Fibroblast of gingiva (primary cell): ENCODE measurements at places on chromosomes 1 and 21.

DNA sequence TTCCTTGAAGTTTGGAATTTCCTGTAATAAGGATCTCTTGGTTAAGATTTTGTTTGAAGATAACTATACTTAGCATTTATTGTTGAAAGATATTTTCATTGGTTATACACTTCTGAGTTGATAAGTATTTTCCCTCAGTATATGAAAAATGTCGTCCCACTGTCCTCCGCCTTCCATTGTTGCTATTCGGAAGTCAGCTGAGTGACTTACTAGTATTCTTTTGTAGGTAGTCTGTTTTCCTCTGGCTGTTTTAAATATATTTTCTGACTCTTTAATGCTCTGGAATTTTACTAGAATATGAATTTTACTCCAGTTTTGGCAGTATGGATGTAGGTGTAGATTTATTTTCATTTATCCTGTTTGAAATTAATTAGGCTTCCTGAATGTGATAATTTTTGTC lies 498.7 kb upstream of the NFIA start:
- no peak for DNase-seq

DNA sequence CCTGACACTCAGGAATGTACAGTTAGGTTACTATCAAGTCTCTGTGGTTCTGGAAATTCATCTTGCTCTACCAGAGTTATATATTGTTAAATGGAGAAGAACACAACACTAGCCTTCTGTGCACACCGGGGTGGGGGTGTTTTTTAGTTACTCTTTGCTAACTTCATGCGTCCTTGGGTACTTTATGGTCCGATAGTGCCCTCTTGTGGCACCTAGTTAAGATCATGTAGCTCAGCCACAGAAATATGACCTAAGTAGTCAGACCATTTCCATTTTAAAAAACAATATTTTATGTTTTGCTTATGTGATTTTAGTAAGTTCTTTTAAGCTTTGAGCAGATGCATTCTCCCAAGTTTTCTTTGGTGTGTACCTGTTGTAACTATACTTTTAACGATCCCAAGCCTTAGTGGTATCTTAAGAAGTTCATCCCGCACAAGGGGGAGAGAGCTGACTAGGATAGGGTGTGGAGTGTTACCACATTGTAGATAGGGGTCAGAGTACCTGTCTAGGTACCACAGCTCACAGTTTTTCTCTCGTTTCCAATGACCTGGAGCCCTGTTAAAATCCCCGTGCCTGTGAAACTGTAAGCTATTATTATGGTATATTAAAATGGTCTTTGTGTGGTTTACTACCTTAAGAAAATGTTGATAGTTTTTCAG lies 20.6 kb upstream of the SH3D21 start:
- DNase-seq = peak; percentile 83

DNA sequence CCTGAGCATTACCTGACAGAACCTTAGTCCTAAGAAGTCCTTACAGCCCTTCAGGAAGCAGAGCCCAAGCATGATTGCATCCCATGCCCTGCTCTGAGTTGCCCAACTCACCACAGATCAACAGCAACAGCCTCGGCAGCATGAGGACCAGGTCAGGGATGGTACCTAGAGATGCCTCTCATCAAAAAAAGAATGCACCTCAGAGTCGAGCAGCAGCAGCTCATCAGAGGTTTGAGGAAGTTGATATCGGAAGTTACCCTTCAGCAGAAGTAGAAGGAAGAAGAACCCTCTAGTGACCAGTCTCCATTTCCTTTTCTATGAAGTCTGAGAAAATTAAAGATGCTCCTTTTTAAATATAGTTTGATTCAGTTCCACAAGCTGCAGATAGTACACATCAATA lies at the start of gene FCRL1:
TSS of gene FCRL1 (minus strand) at position 225 of the 400 bp plus-strand sequence. CDS start at position 142, 83 bp downstream.
- DNase-seq = no peak

DNA sequence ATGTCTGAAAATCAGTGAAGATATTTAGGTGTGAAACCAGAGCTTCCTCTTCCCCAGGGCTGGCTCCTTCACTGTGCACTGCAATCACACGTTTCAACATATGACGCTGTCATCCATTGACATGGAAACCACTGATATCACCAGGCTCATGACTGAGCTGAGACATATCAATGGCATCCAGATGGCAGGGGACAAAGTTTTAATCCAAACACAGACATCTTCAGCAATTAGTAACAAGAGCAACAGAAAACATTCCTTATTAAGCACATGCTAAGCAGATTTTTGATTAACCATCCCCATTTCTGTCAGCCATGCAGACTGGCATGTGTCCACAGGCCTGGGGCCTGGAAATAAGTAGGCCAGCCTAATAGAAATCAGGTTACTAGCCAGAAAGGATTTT lies 108.0 kb upstream of the ADAR start:
- peak; percentile 27 for DNase-seq

DNA sequence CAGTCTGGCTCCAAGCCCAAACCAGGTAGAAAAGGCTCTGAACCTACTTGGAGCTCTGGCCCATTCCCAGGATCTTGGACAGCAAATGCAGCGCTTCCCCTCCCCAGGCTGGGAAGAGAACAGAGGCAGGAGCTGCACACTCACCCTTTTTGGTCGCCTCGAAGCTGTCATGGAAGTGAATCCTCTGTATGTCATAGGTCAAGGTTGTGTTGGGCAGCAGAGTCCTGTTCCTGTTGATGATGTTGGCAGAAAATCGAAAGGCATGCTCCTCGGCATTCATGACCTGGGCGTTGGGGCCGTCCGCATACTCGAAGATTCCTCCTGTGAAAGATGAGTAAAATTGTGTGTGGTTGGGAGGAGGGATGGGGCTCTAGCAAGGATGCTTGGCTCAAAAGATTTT lies 143.5 kb downstream of the GRIK3 start:
- no peak for DNase-seq

DNA sequence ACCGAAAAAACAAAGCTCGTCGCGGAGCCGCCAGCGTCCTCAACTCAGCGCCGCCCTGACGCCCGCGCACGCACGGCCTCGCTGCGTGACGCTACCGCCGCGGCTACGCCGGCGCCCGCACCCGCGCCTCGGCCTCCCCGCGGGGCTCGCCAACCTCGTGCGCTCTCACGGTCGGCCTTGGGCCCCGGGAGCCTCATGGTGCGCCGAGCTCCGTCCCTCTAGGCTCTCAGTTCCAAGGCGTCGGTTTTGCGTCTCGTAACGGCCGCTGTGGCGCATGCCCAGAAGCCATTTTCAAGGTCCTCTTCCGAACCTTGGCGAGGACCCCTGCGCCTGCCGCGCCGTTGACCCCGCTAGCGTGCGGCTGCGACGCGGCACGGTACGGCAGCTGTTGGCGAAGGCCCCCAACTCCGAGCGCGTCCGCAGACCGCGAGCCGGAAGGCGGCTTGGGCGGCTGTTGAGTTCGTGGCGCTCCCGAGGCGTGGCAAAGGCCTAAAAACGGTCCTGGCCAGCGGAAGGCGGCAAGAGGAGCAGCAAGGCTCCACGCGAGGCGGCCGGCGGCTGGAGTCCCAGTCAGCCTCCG lies at the start of gene HENMT1:
TSS of gene HENMT1 (minus strand) at position 64 of the 580 bp plus-strand sequence. CDS start 1,209 bp downstream, outside the sequence.
- DNase-seq = peak; percentile 69

GRCh38 chr1:100302739-100303138 lies 36.7 kb downstream of the RTCA start:
- DNase-seq = peak; percentile 67

- DNase-seq = no peak
These were observed 41.5 kb upstream of the SAMD13 start for GRCh38 chr1:84259989-84260388.

- no peak for DNase-seq
These were observed 102.7 kb downstream of the CC2D1B start for GRCh38 chr1:52263153-52263910.

DNA sequence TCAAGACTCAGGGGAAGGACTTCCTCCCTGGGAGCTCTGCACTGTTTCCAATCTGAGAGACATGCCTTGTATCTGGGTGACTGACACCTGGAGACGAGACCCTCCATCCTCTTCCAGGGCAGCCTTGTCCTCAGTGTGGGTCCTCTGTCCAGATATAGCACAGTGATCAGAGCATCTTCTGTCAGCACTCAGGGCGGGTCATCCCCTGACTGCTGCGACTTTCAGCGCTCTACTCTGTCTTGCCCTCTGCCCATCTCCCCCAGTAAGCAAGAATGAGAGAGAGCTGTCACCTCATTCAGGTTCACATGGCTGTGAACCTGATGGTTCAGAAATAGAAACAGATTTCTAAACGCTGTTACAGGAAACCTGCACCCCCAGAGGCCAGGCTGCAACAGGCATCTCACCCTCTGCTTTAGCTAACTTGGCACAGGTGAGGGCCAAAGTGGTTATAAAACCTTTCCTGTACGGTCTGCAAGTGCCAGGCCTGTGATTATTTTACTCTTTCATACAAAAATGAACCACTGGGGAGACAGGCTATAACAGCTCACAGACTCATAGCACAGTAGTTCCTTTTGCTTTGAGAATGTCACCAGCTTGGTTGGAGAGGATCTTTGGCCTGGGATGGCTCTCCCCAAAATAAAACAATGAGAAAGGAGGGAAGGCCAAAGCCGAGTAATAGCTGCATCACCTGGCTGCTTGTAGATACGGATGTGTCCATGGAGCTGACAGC lies 11.4 kb upstream of the TENT5C start:
- DNase-seq = no peak

GRCh38 chr1:28718586-28719331 lies 18.0 kb upstream of the YTHDF2 start:
- peak; percentile 65 for DNase-seq

- no peak for DNase-seq
These were observed 18.0 kb downstream of the MPZL1 start for GRCh38 chr1:167739752-167740151.

- no peak for DNase-seq
These were observed 14.6 kb downstream of the PTPRF start for GRCh38 chr1:43545339-43545694.

DNA sequence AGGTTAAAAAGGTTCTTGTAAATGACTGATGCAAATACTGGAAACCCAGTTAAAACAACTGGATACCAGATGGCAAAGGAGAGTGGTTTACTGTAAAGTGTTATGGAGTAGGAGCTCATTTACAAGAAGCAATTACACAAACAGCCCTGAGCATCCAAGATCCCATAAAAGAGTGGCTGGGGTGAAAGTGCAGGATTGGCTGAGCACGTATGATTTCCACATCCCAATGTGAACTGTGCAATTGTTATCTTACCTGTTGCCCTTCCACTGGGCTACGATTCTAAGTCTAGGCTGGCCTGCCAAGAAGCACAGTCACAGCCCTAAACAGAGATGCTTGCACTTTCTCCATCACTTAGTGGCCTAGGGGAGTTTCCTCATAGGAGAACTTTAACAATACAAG lies 277.6 kb upstream of the RUNX1 start:
- peak; percentile 94 for DNase-seq

DNA sequence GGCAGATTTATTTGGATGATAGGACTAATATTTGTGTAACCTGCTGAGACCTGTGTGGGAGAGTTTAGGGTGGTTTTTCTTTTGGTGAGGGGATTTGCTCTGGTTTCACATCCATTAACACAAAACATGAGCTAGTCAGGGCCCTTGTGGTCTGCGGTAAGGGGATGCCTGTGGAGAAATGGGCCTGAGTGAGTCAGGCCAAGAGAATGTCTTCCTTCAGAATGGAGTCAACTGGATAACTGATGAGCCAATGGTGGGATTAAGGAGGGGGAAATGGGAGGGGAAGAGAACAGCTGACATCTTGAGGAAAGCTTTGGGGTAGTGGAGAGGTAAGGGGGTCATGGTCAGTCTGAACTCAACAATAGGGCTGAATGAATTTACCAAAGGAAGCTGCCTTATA lies 13.9 kb downstream of the WNT2B start:
- DNase-seq = peak; percentile 61

GRCh38 chr1:230222678-230223077 lies 155.6 kb downstream of the GALNT2 start:
- no peak for DNase-seq

GRCh38 chr1:12548973-12549459 lies 69.0 kb downstream of the DHRS3 start:
- no peak for DNase-seq

GRCh38 chr1:42957880-42958487 lies 684 bp downstream of the SLC2A1 start:
- peak; percentile 52 for DNase-seq

DNA sequence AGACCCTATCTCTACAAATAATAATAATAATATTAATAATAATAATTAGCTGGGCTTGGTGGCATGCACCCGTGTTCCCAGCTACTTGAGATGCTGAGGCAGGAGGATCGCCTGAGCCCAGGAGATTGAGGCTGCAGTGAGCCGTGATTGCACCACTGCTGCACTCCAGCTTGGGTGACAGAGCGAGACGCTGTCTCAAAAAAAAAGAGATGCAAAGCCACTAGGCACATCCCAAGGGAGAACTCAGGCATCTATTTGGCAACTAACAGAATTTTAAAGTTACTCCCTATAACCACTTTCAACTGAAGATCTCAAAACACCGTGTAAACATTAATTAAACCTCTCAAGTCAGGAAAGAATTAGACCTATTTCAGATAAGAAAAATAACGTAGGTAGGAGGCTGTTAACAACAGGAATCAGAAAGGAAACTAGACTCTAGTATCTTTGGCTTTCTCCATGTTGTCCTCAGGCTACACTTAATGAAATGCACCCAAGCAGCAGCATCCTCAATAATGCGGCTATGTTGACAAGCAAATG lies 3.7 kb downstream of the RNF19B start:
- DNase-seq = no peak

- no peak for DNase-seq
These were observed 18.3 kb upstream of the HDAC1 start for GRCh38 chr1:32273391-32274208.

- no peak for DNase-seq
These were observed 7.8 kb upstream of the CHI3L2 start for GRCh38 chr1:111219557-111220286.

DNA sequence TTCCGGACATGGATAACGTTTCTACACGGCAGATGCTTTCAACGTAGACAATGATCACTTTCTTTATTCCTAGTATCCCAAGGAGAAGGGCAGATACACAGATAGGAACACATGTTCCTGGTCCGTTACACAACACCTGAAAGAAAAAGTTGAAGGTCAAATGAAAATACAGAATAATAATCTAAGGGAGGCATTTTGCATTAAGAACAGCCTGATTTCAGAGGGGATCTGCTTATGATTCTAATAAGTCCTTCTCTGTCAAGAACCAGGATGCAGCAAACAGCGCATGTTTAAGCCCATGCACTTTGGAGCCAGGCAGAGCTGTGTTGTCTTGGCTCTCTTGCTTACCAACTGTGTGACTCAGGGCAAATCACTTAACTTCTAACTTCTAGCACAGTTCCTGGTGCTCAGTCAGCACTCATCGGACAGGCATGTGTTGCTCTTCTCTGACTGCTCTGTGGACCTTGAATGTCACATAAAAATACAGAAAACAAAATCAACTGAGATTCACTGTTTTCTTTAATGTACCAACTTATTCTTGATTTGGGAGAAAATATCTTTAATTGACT lies 56.3 kb upstream of the CNN3 start:
- DNase-seq = peak; percentile 61

- no peak for DNase-seq
These were observed 494 bp downstream of the SF3B4 start for GRCh38 chr1:149927056-149927562.

GRCh38 chr1:89873770-89874169 lies 52.9 kb downstream of the LRRC8D start:
- DNase-seq = peak; percentile 63

DNA sequence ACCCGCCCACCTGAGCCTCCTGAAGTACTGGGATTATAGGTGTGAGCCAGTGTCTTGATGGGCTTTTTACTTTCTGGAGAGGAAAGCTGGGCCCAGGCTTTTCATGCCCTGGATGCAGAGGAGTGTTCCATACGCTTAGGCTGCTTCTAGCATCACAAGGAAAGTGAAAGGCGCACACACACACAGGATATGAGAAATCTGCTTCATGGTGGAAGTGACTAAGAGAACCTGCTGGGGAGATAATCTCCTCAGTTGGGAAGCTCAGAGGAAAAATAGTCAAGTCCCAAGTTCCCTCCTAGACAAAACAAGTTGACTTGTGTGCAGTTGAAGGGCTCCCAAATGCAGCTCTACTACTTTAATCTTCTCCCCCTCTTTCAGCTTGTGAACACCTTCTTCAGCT lies 2.2 kb downstream of the NUDC start:
- no peak for DNase-seq
